Stimulated activated CD4-positive, alpha-beta T cell treated with anti-CD3 and anti-CD28 coated beads, Interleukin-2, amount 100 ng/mL, for 48 hours (primary cell): ENCODE measurements at places on chromosomes 7 and 10.

DNA sequence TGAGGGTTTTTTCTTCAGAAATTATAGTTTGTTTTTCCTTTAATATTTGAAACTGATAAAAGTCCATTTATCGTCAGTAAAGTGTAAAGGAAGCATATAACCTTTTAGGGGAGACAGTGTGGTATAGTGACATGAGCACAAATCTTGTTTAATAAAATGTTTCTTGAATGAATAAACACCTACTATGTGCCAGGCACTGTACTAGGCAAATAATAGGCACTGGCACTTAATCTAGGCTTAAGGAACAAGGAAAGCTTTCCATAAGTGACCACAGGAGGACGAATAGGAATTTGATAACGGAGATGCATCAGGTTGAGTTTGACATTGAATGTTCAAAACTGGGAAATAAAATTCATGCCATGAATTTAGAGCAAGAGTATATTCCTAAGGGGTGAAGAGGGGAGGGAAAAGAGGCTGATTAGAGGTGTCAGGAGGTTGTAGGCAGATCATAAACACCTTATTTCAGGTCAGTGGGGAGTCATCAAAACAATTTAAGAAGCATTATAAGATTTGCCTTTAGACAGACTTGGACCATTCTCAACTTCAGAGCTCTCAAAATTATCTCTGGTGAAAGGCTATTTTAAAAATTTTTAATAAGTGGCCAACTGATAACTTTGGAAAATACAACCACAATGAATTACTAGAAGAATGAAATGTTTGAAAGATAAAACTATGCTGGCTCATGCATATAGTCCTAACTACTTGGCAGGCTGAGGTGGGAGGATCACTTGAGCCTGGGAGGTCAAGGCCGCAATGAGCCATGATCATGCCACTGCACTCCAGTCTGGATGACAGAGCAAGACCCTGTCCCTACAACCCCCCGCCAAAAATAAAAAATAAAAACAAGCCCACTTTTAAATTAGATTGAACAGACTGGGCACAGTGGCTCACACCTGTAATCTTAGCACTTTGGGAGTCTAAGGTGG is 22.4 kb downstream of the RALA start:
- DNase-seq, result no peak

DNA sequence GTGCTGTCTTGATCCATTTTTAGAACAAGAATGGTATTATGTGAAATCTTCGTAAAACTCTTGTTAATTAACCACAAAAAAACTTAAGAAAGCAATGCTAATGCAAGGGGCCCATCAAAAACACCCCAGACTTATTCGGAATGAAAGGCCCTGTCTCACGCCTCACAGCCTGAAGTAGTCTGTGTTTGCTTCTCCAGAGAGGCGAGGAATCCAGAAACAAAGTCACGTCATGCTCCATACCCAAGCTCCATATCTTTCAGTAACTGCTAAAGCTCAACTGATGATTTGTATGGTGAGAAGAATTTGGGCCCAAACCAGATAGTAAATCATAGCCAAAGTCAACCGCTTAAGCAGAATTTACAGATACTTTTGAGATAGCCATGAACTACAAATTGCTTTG is 155.4 kb downstream of the ATE1 start:
- DNase-seq, result no peak

GRCh38 chr10:127720903-127721302 is 16.1 kb upstream of the FOXI2 start:
- no peak for DNase-seq

DNA sequence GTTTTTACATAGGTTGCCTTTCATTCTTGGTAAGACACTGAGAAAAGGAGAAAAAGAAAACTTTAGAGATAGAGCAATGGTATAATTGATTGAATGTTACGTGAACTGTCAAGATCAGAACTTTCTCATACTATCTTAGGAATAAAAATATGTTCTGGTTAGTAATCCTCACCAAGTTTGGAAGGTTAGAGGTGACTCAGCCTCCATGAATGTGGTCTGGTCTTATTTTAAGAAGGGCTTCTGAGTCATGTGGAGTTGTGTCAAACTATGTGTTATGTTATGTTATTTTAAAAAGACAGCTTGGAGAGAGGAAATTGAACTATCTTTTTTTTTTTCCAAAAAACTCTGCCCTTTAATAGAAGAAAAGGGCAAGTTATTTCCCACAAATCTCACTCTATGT is 458.6 kb upstream of the KLF6 start:
- DNase-seq, result no peak

DNA sequence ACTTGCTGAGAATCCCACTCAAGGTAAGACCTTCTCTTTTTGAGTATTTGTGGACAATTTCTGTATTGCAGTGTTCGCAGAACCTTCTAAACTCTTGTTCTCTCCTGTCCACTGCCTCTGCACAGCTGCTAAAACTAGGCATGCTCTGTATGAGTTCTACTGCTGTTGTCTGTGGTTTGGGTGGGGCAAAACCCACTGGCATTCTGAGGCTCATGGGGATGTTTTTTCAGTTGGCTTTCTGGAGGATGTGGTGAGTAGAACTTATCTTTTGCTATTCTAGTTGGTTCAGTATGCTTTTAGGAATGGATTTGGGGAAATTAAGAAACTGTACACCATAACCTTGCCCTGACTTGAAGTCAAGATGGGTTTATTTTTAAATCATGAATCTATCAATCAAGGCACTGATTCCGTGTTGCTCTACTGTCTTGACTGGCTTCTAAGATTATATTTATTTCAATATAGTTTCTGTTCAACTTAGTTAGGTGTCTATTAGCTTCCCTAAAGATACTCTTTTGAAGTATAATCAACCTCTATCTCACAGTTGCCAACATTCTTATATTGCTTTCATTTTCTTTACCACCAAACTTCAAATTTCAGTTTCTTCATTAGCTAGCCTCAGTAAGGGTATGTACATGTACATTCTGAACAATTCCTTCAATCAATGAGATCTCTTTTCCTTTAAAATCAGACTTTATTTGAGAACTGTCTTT is 25.0 kb upstream of the C1GALT1 start:
- peak; percentile 27 for DNase-seq

GRCh38 chr10:13302821-13303555 is 3.1 kb upstream of the PHYH start:
- DNase-seq, result no peak

DNA sequence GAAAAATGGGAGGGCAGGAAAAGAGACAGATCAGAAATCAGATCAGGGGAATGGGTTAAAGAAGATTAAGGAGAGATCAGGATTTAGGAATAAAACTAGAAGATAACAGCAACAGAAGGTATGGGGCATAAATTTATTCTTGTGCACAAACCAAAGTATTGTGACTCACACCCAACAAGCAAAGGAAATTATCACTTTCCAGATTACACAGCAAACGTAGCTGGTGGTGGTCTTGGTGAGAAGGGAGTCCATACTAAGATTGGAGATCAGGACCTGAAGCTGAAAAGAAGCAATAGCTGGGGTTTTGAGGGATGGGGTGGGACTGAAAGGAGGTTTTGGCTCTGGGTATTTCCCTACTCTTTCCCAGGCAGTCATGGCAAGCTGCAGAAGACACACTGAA is 3.5 kb upstream of the MYOZ1 start:
- no peak for DNase-seq

DNA sequence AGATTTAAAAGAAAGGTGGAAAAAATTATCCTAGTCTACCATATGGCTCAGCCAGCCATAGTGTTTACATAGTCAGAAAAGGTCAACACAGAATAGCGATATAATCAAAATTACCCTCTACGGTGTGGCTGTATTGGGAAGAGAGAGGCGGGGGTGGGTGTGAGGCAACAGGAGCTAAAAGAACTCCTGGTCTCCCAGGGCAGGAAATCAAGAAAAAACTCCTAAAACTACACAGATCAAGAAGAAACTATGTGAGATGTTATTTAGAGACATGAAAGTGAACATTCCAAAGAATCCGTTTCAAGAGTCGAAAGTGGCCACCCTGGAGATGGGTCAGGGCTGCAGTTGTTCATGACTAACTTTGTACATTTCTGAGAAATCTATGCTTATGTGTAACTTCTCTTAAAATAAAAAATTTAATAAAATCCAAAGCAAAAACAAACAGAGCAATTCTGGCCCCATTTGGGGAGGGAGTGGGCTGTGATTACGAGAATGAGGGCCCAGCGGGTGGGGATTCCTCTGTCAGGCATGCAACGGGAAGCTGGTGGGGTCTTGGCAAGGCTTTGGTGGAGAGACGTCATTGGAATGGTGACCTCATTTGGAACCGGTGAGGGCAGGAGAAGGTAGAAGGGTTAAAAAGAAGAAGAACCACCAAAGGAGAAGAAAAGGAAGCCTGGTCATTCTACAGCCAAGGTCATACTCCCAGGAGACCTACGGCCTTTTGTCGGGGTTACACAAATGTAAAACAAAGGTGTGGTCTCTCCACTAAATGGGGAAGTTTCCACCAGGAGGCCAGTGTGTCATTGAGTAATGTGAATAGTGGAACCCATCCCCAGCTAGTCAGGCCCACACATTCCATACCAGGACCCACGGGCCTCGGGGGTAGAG is 71.2 kb upstream of the DUSP5 start:
- DNase-seq, result no peak
